ENCODE measurements at places on chromosomes 5 and 9.
A peak's percentile ranks its signal among the peaks of the same experiment; 100 is the strongest.

- DNase-seq, result no peak
Measured at GRCh38 chr5:142683881-142684505, 1.9 kb downstream of the FGF1 start.

- no peak for DNase-seq
Measured at GRCh38 chr9:99563364-99563763, 258.3 kb upstream of the NR4A3 start.

DNA sequence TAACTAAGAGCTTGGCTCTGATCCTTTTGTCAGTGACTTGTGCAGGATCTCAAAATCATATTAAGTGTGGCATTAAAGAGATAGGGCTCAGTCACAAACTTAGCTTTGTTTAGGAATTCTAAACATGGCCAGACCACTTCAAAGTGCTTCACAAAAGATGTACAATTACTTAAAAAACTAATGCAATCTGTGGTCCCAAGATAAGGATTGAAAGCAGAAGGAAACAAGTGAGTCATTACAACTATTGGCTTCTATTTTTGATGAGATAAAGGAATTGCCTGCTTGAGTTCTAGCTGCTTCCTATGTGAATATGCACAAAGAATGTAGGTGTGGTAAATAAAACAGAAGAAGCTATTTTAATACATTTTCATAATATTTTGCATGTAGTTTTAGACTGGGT lies 44.9 kb upstream of the SLC12A2 start:
- peak; percentile 11 for DNase-seq

DNA sequence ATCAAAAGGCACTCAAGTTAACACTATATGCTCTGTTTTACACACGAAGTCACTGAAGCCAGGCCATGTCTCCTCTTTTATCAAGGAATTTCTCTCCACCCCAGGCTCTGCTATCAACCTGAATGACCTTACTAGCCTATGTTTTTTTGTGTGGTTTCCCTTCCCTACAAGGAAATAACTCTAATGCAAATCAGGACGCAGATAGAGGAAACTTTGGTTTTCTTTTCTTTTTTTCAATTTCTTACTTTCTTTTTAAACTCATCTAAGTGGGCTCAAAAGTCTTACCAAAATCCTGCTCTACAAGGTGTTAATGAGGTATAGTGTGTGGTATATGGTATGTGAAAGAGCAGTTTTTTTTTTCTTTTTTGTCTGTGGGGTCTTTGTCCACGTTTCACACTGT lies 5.5 kb upstream of the SLC46A2 start:
- no peak for DNase-seq

- DNase-seq, result no peak
Measured at GRCh38 chr9:77829420-77829819, 181.3 kb upstream of the GNA14 start.

DNA sequence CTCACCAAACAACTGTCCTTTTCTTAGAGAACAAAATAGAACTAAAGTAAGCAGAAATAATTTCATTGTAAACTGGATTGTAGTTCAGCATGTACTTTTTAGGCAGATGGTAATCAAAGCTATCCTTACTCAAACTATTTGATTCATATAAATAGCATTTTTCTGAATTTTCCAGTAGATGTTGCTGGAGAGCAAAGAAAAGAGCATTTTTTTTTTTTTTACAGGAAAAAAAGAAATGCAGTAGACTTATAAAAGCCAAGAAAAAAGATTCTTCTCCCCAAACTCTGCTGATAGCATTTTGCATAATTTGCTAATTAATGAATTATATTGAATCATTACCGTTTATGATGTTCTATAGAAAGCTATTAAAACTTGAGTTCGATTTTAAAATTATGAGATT lies 715.3 kb upstream of the WWC1 start:
- no peak for DNase-seq

GRCh38 chr9:126916909-126917308 lies 2.3 kb downstream of the RALGPS1 start:
- DNase-seq, result no peak

GRCh38 chr5:148397968-148398595 lies 14.3 kb downstream of the FBXO38 start:
- DNase-seq, result no peak

DNA sequence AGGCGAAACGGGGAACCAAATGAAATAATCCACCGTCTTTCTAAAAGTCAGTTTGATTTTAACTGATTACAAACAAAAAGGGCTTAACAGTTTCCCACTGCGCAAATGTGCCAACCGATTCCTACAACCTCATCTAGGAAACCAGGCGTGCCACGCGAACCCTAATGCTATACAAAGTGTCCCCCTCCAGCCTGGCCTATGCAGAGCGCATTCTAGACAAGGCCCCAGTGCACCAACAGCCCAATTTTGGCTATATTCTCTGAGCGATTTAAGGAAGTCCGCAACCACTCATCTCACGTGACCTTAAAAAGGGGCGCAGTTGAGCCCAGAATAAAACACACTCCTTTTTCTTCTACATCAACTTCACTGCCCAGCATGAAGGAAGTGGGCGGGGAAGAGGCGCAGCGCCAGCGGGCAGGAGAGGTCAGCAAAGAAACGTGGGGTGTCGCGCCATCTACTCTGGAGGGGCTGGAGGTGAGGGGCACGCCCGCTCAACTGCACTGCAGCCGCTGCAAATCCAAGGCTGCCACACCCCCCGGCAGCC lies 779 bp downstream of the FAM13B start:
- DNase-seq, result no peak

GRCh38 chr9:99867536-99867935 lies 38.9 kb upstream of the STX17 start:
- DNase-seq, result no peak

- DNase-seq, result no peak
Measured at GRCh38 chr5:104088876-104089778, 526.5 kb upstream of the NUDT12 start.

- no peak for DNase-seq
Measured at GRCh38 chr9:10252174-10252573, 360.6 kb downstream of the PTPRD start.

DNA sequence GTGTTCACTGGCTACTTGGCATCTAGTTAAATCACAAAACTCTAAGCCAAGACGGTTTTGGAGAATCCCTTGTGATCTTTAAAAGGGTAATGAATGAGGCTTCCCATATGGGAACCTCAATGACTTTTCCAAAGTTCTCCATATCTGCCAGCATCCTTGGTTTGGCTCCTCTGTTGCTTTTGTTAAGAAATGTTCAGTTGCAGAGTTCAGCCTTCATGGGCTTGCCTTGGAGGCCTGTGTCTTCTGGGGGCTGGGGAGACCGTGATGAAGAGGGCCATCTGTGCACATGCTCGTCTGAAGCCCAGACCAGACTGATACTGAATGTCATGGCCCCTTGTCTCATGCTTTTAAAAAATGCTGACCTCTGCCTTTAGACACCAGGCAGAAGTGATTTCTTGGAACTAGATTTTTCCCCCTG lies 84.3 kb downstream of the RAI14 start:
- no peak for DNase-seq

- no peak for DNase-seq
Measured at GRCh38 chr5:173450188-173450587, 122.0 kb upstream of the STC2 start.

GRCh38 chr9:107750741-107751566 lies 261.4 kb upstream of the KLF4 start:
- DNase-seq, result peak; percentile 96

DNA sequence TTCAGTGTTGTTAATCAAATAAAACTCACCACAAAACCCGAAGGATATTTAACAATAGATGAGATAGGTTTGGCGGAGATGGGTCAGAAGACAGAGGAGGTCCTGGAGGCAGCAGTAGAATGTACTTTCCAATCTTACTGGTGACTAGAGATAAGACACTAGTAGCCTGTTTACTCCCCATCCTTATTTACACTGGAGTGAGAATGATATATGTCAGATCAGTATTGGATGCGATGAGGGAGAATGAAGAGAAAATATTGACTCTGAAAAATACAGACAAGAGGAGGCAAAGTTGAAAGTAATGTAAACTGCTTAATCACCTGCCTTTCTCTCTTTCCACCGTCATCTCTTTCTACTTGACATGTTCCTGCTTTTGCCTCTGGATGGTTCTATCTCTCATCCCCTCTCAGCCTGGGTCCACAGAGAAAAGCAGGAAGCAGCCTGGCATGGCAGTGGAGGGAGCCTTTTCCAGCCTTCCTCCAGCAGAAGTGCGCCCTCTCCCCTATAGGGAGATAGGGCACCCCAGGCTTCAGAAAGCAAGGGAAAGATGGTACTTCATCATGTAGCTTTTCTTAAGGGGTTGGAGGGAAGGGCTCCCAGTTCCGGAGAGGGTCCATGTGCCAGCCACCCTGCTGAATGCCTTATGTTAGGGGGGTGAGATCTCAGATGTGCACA lies 11.1 kb downstream of the PALM2AKAP2 start:
- no peak for DNase-seq

GRCh38 chr5:98927989-98928872 lies 576 bp downstream of the CHD1 start:
- DNase-seq, result no peak

- DNase-seq, result no peak
Measured at GRCh38 chr9:119487118-119487827, 118.0 kb upstream of the BRINP1 start.

DNA sequence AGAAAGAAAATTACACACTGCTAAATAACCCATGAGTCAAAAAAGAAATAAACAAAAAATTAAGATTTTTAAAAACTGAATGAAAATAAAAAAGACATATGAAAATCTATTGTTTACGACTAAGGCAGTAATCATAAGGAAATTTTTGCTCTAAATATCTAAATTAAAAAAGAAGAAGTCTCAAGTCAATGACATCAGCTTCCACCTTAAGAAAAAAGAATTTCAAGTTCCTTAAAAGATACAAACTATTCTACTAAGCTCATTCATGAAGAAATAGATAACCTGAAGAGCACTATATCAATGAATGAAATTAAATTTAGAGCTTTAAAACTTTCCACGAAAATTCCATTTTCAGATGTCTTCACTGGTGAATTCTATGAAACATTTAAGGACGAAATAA lies 15.7 kb upstream of the STARD4 start:
- DNase-seq, result no peak

GRCh38 chr5:176676361-176676824 lies 29.1 kb downstream of the TSPAN17 start:
- DNase-seq, result no peak

- no peak for DNase-seq
Measured at GRCh38 chr5:111383288-111383970, 128.9 kb downstream of the STARD4 start.

- DNase-seq, result no peak
Measured at GRCh38 chr5:151156507-151157420, 815 bp downstream of the ANXA6 start.

- no peak for DNase-seq
Measured at GRCh38 chr9:98571643-98572042, 137.1 kb downstream of the GABBR2 start.

GRCh38 chr5:131186561-131187256 lies 16.0 kb downstream of the LYRM7 start:
- DNase-seq, result no peak

DNA sequence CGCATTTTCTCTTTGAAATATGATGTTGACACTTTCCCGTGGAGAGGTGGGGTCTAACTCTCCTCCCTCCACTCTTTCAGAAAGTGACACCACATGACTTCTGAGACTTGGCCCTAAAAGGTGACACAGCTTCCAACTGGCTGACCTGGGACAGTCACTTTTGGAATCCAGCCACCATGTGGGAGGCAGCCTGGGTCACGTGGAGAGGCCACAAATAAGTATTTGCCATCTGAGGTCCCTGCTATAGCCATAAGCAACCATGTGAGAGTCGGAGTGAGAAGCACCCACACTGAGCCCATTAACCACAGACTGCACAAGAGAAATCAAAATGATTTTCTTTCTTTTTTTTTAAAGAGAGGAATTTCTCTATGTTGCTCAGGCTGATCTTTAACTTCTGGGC lies 4.1 kb upstream of the PHYKPL start:
- DNase-seq, result no peak

GRCh38 chr5:141811287-141812155 lies 66.7 kb downstream of the PCDH1 start:
- DNase-seq, result no peak

DNA sequence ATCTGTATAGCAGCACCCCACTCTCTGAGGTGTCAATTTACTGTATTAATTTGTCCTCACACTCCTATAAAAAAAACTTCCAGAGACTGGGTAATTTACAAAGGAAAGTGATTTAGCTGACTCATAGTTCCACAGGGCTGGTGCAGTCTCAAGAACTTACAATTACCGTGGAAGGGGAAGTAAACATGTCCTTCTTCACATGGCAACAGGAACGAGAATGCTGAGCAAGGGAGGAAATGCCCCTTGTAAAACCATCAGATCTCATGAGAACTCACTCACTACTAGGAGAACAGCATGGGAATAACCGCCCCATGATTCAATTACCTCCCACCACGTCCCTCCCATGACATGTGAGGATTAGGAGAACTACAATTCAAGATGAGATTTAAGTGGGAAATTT lies 602.6 kb downstream of the MTRR start:
- DNase-seq, result no peak

DNA sequence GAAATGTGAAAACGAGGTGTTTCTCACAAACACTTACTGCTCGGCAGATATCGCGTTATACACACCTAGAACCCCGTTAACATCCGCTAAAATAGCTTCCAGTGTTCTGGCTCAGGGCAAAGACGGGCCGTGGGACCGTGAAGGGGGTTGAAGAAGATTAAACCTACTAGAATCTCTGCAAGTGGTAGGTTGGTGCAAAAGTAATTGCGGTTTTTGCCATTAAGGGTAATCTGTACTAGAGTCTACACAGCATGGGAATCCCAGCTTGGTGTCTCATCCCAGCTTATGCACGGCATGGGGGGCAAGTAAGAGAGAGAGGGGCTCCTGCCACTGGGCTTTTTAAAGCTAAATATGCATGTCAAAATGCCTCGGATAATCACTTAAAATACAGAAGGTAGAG lies 43.9 kb downstream of the HRH2 start:
- DNase-seq, result no peak

- no peak for DNase-seq
Measured at GRCh38 chr5:14516901-14517300, 64.7 kb upstream of the OTULINL start.

DNA sequence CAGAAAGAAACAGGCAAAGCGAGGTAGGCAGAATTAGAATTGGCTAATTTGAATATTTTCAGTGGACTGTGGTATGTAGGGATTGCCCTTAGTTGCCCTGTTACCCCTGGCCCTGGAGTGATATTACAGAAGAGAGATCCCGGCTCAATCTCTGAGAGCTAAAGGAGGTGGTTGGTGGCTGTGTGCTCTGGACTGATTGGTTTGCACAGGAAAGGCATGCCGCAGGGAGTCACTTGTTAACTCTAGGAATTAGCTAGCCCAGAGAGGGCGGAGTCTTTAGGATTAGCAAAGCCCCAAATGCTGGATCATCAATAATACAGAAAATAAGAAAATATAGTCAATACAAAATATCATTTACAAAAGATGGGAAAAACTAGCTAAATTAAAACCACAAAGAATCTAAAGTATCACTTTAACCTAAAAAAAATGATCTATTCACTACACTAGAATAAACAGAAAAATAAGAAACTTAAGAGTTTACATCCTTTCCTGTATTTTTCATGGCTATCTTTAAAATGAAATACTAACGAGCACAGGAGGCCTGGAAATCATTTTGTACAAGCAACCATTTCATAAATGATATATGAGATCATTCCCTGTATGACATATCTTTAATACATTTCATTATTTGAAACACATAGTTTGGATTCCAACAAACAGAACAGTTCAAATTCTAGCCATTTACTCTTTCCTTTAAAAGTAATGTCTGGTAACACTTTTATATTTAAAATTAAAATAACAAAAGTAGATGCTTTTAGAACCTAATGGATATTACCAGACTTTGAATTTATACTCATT lies 71.1 kb downstream of the GNAQ start:
- DNase-seq, result no peak

- DNase-seq, result no peak
Measured at GRCh38 chr9:121711797-121712196, 60.4 kb downstream of the DAB2IP start.
